Upper lobe of left lung (tissue), 6 donors: ENCODE measurements at places on chromosomes 16 and 17.

DNA sequence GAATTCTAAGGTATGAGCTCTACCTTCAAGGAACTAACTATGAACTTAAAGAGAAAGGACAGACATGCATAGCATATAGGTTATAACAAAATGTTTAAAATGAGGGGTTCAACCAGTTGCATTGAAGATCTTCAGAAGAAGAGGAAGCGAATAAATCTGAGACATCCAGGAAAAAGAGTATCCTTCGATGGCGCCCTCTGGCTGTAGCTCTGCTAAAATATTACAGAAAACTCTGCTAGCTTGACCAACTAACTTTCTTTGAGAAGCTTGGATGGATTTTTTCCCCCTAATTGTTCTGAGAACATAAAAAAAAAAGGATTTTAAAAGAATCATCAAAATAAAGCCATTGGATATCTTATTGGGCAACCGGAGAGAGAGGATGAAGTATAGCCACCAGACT is 659.9 kb upstream of the SOX9 start:
- no peak for DNase-seq

GRCh38 chr16:29757950-29758466 is 12.2 kb upstream of the C16orf54 start:
- no peak for DNase-seq

DNA sequence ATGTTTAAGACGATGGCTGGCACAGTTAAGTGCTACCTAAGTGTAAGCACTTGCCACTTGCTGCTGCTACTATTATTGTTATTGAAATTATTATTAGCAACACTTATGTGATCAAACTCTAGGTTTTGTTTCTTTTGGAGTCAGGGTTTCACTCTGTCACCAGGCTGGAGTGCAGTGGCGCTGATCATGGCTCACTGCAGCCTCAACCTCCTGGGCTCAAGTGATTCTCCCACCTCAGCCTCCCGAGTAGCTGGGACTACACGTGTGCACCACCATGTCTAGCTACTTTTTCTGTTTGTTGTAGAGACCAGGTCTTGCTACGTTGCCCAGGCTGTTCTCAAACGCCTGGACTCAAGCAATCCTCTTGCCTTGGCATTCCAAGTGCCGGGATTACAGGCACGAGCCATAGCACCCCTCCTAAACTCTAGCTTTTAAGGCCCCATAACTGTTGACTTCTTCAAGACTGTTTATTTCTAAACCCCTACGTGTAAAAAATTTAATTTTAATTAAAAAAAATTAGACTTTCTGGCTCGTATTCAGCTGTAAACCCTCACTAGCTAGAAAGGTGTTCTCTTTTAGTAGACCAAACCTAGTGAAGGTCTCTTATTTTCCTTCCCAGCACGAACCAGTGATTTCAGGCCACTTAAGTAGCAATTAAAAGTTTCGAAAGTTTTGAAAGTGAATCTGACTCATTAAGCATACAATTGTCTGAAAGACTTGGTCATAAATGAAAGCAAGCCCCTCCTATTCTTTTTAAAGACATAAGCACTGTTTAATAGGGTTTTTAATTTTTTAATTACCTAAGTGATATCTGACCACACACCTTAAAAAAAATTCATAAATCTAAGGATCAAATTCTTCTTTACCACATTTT is 11.7 kb upstream of the SCNN1B start:
- no peak for DNase-seq

- no peak for DNase-seq
Measured at GRCh38 chr16:87418644-87419043, 26.5 kb downstream of the MAP1LC3B start.

- DNase-seq = peak; percentile 85
Measured at GRCh38 chr17:81422776-81423697, 27.8 kb downstream of the BAHCC1 start.

DNA sequence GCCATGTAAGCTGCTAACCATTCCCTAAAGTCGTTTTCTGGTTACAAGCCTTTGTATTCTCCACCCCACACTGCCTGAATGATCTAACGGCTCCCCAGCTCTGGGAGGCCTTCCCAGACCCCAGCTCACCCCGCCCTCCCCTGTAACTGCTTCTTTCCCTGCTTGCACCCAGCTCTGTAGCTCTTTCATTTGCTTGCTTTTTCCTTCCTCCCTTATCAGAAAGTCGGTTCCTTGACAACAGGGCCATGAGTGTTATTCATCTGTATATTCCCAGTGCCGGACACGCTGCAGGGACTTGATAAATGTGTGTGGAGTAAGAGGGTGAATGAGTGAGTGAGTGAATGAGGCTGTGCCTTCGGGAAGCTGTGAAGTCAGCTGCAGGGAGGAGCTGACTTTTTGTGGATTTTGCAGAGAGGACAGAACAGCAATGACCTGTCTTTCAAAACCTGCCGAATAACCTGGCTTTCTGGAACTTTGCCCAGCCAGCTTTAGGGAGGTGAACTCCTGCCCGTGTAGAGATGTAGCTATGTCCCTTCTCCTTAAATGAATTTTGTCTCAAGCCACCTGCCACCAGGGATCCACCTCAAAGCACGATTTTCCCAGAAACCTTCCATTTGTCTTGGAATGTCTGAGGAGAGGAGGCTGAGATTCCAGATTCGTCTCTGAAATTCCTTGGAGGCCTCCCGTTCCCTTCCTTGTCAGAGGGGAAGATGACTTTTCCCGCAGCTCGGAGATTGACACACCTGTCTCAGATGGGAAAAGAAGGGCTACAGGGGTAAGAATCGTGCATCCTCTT is 20.0 kb upstream of the CACNG4 start:
- DNase-seq = no peak

GRCh38 chr16:88649924-88650748 is 717 bp downstream of the CYBA start:
- peak; percentile 59 for DNase-seq
